Glutamatergic neuron (in vitro differentiated cells): ENCODE measurements at places on chromosomes 3 and 15. TPM values are rescaled to one million over a fixed set of nuclear protein-coding genes. Genes with fewer than 3 reads are reported as not detected.

ANKDD1A gene
- total RNA-seq, result 6.8 TPM

HGD gene
- total RNA-seq, result not detected

CAMK2N2 gene
- total RNA-seq, result 14.8 TPM

GABRR3 gene
- total RNA-seq, result not detected

CPB1 gene
- not detected for total RNA-seq

EPHA3 gene
- total RNA-seq, result 9.9 TPM

TTLL13 gene
- not detected for total RNA-seq

UBAP1L gene
- total RNA-seq, result 4.6 TPM

TGM4 gene
- total RNA-seq, result not detected

GPR149 gene
- total RNA-seq, result 0.25 TPM

ABHD5 gene
- 8.1 TPM for total RNA-seq

MUSTN1 gene
- total RNA-seq, result 3.5 TPM

UCN2 gene
- total RNA-seq, result 4.3 TPM

C15orf62 gene
- 0.17 TPM for total RNA-seq

AQP9 gene
- total RNA-seq, result not detected

GHSR gene
- total RNA-seq, result not detected

AADACL2 gene
- not detected for total RNA-seq

HRG gene
- total RNA-seq, result not detected

CISH gene
- 6.0 TPM for total RNA-seq

ITGA11 gene
- 0.22 TPM for total RNA-seq

PARP14 gene
- 0.05 TPM for total RNA-seq

FEZF2 gene
- total RNA-seq, result 0.49 TPM

UMPS gene
- 30.7 TPM for total RNA-seq

CILP gene
- total RNA-seq, result 0.12 TPM

PCYT1A gene
- total RNA-seq, result 37.0 TPM

DCBLD2 gene
- 33.9 TPM for total RNA-seq

LRRIQ4 gene
- 0.29 TPM for total RNA-seq

ACTL6A gene
- total RNA-seq, result 58.8 TPM

NEIL1 gene
- 11.8 TPM for total RNA-seq

LRRK1 gene
- 1.5 TPM for total RNA-seq

ROBO1 gene
- total RNA-seq, result 505 TPM

SERPINI2 gene
- total RNA-seq, result not detected

NR1I2 gene
- total RNA-seq, result not detected

LMAN1L gene
- total RNA-seq, result not detected

TRIP4 gene
- total RNA-seq, result 48.7 TPM

CMTM8 gene
- not detected for total RNA-seq

ESYT3 gene
- total RNA-seq, result not detected

ASB14 gene
- not detected for total RNA-seq

GCSAM gene
- not detected for total RNA-seq

ARL14 gene
- total RNA-seq, result not detected

ITIH1 gene
- total RNA-seq, result not detected

TF gene
- 2.3 TPM for total RNA-seq

TMIE gene
- total RNA-seq, result not detected

ABI3BP gene
- not detected for total RNA-seq

SI gene
- total RNA-seq, result not detected

RNF111 gene
- 57.4 TPM for total RNA-seq

CLRN1 gene
- not detected for total RNA-seq

TEX55 gene
- not detected for total RNA-seq

PRKCI gene
- total RNA-seq, result 175 TPM

TLR9 gene
- 0.37 TPM for total RNA-seq

HTR3E gene
- not detected for total RNA-seq

PCLAF gene
- total RNA-seq, result 4.7 TPM

FBXO40 gene
- not detected for total RNA-seq

CLEC3B gene
- total RNA-seq, result not detected

SLC7A14 gene
- total RNA-seq, result 6.2 TPM

MUC20 gene
- not detected for total RNA-seq

PP2D1 gene
- total RNA-seq, result not detected

MYD88 gene
- 58.0 TPM for total RNA-seq
